Tongue (tissue), 3 donors: ENCODE measurements at places on chromosomes 6 and 20.

- DNase-seq = no peak
These were observed 10.2 kb downstream of the TRIM10 start for GRCh38 chr6:30150671-30151395.

DNA sequence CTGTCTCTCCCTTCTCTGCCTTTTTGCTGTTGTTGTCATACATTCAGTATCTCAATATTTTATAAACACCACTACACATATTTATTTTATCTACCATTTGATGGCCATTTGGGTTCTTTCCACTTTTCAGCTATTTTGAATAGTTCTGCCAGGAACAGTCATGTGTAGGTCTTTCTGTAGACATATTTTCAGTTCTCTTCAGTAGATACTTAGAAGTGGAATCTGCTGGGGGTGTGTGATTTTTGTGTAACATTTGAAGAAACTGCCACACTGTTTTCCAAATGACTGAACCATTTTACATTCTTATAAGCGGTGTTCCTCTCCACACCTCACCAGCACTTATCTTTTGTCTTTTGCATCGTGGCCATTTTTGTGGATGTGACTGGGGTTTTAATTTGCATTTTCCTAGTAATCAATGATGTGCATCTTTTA, 197.7 kb downstream of the ARID1B start:
- no peak for DNase-seq

DNA sequence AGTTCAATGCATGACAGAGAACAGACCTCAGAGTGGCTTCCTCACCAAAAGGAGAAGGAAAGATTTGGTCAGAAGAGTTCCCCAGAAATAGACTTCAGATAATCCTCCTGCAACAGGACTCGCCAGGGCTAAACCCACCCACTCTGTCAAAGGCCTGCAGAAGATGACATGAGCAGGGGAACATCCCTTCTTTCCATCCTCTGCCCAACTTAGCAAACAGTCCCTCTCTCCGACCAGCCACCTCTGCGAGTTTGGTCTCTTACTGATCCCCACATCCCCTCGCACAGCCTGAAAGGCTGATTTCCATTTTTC, 7.5 kb downstream of the NFATC2 start:
- DNase-seq = no peak

DNA sequence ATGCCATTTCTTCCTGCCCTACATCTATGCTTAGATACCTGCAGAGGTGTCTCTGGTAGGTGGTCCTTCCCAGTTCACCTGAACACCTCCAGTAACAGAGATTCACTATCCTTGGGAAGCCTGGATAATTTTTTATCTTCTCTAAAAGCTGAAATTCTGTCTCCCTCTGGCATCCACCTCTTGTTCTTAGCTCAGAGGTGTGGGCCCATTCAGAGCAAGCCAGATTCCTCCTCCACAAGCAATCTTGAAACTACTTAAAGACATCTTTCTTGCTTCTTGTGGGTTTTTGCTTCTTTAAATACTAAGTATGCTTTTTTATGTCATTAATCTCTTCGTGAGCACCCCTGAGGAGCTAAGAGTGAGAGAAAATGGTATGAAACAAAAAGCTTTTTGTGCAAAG, 10.4 kb upstream of the SNRPB2 start:
- DNase-seq = no peak

DNA sequence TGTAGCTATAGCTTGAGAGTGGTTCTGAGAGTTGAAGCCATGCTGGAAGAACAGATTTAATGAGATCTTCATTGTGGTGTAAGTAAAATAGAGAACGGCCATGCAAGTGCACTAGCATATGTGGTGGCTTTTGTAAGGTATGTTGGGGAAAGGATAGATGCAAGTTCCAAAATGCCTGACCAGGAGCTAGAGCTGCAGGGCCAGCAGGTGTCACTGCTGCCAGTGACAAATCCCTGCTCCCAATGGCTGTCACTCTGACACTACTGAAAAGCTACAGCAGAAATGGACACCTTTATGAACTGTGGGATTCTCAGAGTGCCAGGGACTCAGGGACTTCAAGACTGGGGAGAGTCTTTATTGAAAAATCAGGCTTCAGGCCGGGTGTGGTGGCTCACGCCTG, 23.1 kb upstream of the VIP start:
- no peak for DNase-seq
